ENCODE measurements at places on chromosomes 3 and 15.

GRCh38 chr15:59227021-59227420, 20.4 kb downstream of the LDHAL6B start:
- no peak for DNase-seq

- no peak for DNase-seq
Observed at GRCh38 chr3:39156421-39156820, 3.0 kb upstream of the CSRNP1 start.

DNA sequence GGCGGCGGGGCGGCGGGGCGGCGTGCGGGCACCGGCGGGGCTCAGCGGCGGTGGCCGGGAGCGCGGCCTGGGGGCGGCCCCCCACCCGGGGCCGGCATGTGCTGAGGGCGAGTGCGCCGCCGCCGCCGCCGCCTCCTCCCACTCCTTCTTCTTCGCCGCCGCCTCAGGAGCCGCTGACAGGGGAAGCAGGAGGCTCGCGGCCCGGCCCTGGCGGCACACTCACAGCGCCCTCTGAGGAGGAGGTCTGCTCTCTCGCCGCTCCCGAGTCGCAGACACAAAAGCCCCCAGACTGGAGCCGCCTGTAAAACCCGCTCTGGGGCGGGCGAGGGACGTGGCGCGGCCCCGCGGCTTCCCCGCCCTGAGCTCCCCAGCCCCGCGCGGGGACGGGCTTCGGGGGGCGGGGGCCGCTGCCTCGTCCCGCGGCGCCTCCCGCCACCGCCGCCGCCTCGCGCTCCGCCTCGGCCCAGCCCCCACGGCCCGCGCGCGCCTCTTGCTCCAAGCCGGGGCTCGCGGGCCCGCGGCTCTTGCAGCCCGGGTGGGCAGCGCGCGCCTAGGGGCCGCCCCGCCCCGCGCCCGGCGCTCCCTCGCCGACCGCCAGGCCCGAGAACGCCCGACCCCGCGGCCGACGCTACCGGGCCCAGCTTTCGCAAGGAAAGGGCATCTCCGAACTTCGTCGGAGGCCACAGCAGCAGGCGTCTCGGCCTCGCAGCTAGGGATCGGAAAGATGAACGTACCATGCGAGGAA, at the start of gene PYGO1:
TSS of gene PYGO1 (minus strand) at position 276 of the 745 bp plus-strand sequence. CDS start 462 bp downstream, outside the sequence.
- DNase-seq, result no peak

GRCh38 chr15:90648137-90649070, 68.7 kb upstream of the BLM start:
- no peak for DNase-seq

GRCh38 chr3:3665546-3665945, 133.7 kb upstream of the LRRN1 start:
- DNase-seq, result no peak

All from NCI-H2081 treated with DMSO at 0.1 percent for 48 hours (cell line).